ENCODE measurements at places on chromosomes 4 and X.

DNA sequence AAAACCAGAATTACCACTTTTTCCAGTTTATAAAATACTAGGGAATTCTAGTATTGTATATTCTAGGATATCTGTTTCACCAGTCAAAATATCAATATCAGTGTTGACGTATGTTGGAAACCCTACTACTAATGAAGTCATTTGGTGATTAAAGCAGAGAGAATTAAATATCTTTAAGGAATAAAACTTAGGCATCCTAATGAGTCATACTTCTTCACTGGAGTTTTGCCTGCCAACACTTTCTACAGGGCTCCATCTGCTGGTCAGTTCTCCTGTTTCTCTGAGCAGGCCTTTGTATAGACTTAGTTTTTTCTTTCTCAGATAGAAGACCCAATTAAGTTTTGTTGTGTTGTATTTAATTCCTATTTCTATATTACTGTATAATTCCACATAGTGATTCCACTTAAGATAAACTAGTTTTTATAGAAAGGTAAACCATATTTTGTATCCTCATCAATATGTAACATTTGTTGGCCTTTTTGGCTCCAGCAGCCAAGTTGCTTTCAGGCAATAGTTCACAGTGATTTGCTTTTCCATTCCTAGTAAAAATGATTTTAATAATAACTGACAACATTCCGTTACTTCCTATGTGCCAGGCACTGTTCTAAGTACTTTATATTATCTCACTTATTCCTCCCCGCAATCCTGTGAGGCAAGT is 3.5 kb downstream of the AP1AR start:
- DNase-seq, result peak; percentile 86

DNA sequence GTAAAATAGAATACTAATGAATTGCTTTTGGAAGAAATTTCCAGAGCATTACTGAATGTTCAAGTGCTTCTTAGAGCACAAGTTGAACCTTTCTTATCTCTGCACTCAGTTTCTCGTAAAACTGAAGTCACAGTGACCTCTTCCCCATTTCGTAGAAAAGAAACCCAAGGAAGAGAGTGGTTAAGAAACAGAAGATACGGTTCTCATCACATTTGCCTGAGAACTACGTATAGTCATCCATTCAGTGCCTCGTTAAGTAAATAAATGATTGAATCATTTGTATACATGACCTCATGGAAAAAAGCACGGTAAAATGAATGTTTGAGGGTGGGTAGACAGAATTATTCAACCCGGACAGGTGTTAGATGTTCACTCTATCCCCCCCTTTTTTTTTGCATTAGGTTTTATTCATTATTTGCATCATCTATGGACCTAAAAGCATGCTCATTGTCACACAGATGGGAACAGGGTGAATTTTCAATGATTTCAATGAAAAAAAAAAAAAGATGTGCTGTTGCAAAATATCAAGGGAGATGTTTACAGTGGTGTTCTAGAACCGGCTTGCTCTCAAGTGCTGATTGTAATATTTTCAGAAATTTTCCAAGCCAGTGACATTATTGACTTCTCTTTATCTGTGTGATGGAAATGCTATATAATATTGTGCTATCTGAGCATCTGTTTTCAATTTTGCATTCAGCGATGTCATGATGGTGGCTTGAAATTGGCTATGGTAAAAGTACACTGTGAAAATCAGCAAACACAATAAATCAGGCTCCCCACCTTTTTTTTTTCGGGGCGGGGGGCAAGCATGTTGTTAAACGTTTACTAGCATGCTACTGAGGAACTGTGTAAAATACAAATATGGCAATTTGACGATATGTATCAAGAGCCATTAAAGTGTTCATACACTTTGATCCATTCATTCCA is 4.3 kb downstream of the RHOH start:
- DNase-seq, result no peak

GRCh38 chr4:100188829-100189228 is 1.4 kb downstream of the DDIT4L start:
- no peak for DNase-seq

DNA sequence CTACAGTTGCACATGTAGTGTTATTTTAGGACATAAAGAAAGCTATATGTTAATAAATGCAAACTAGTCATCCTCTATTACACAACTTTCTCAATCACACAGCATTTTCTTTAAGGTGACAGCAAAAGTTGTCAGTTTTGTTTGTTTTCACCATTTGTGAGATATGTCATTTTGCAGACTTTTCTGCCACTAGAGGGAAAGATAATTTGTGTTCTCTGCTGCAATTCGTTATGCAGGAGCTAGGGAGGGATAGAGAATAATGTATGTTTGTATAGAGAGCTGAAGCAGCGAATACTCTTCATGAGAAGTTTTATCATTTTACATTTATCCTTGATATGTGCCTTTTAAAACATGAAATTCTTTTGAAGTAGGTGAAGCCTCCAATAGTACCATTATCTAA is 670.6 kb upstream of the ATOH1 start:
- no peak for DNase-seq

- DNase-seq, result no peak
Measured at GRCh38 chr4:173919861-173920260, 363.6 kb downstream of the FBXO8 start.

- no peak for DNase-seq
Measured at GRCh38 chr4:80086296-80086695, 13.3 kb upstream of the ANTXR2 start.

DNA sequence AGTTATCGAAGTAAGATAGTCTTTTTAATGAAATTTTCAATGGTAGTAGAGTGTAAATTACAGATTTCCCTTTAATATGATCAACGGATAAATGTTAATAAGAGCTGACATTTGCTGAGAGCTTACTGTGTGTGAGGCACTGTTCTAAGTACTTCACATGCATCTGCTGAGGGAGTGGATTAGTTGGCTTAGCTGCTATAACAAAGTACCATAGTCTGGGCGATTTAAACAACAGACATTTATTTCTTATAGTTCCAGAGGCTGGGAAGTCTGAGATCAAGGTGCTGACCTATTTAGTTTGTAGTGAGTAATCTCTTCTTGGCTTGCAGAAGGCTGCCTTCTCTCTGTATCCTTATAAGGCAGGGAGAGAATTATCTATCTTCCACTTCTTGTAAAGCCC is 174.3 kb downstream of the CEP135 start:
- DNase-seq, result no peak

GRCh38 chrX:118627084-118627758 is 100.2 kb upstream of the IL13RA1 start:
- no peak for DNase-seq

DNA sequence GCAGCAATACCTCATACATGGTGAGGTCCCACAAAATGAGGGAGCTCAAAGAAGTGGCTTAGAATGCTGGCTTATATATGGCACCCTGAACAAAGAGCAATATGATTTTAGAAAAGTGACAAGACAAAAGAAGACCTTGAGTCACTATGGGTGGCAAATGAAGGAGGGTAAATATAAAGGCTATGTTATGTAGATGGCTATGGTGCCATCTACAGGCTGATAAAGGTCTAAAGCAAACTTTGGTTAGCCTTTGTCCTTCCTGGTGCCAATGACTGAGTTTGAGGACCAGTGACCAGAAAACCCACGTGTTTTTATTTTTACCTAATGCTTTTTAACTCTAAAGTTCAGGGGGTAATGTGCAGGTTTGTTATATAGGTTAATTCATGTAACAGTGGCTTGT is 151.8 kb downstream of the CCNG2 start:
- no peak for DNase-seq

DNA sequence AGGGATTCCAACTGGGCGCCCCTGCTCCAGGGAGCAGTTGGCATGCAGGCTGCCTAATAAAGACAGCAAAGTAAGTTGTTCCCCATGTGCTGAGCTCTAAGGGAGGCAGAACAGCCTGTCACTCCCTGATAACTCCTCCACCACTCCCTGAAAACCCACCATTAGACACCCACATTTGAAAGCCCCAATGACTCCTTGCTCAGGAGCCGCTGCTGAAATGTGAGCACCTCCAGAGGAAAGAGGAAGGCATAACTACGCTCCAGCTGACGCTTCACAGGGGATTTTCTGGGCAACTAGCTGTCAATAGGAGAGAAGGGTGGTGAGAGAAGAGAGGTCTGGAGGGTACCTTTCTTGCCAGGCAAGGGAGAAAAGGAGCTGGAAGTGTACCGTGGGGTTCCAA is 62.5 kb downstream of the NPY1R start:
- no peak for DNase-seq

- no peak for DNase-seq
Measured at GRCh38 chr4:158259955-158260575, 49.8 kb downstream of the TMEM144 start.

DNA sequence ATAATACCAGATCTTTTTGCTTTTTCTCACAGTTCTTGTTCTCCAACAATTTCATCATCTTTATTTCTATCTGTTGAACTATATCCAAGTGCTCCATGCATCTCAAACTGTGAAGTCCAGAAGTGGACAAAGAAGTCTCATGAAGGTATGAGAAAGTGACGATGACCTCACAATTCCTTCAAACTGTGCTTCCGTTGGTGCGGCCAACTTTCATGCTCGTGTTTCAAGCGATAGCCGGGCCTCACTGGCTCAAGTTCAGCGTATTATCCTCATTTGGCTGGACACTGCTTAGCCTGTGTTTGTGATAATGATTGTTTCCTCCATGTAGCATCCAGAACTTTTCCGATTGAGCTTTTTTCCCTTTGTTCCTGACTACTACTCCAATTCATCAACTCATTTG is 143.1 kb downstream of the PALLD start:
- DNase-seq, result no peak

- DNase-seq, result no peak
Measured at GRCh38 chr4:128846063-128846462, 36.6 kb downstream of the JADE1 start.

DNA sequence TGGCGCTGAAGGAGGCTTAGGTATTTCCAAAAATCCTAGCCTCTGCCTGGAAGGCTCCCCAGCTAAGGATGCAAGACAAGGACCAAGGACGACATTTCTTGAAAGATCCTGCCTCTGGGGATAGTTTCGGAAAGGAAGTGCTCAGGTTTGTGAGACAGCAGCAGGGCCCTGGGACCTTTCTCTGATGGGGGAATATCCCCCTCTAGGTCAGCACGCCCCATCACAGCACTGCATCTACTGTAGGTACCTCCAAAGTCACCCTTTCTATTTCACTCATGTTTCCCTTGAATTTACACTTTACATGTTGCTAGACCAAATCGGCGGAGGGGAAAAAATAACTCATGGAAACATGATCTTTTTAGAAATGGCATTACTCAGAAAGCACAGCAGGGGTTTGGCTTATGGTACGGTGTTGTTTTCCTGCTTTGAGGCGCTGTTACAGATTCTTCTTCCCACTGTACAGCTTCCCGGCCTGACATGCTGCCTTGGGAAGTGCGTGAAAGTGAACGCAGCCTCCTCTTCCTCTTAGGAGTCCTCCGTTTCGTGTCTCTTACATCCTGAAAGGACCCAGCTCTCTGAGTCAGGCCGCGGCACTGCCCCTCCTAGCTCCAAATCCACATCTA is 77.2 kb upstream of the DHRSX start:
- DNase-seq, result no peak
